Mesenteric fat pad (tissue), 1 donor: ENCODE measurements at places on chromosomes 12 and 14. TPM values are rescaled to one million over a fixed set of nuclear protein-coding genes. Genes with fewer than 3 reads are reported as not detected.

The RERGL gene
- 1.9 TPM for total RNA-seq

The PROX2 gene
- not detected for total RNA-seq

GRCh38 chr12:15527201-15528080 lies 205.1 kb downstream of the PTPRO start:
- DNase-seq, result no peak

- DNase-seq, result no peak
These were observed 180.8 kb downstream of the CRADD start for GRCh38 chr12:93857991-93858447.

GRCh38 chr14:61644834-61645233 lies 50.5 kb upstream of the HIF1A start:
- no peak for DNase-seq

The MGAT4C gene
- 0.32 TPM for total RNA-seq

- no peak for DNase-seq
These were observed 72.0 kb downstream of the FOS start for GRCh38 chr14:75350505-75351060.

The CLEC9A gene
- total RNA-seq, result not detected

The L3HYPDH gene
- 62.8 TPM for total RNA-seq

The B3GNT4 gene
- not detected for total RNA-seq
